ENCODE measurements at places on chromosomes 11 and 22. TPM values are rescaled to one million over a fixed set of nuclear protein-coding genes. Genes with fewer than 3 reads are reported as not detected.

Gene APOL6
- polyA plus RNA-seq = 4.8 TPM

Gene ABTB2
- 7.7 TPM for polyA plus RNA-seq

Gene OR5P2
- 0.13 TPM for polyA plus RNA-seq

- DNase-seq = no peak
Observed at GRCh38 chr11:95816037-95816436, 25.7 kb downstream of the CEP57 start.

DNA sequence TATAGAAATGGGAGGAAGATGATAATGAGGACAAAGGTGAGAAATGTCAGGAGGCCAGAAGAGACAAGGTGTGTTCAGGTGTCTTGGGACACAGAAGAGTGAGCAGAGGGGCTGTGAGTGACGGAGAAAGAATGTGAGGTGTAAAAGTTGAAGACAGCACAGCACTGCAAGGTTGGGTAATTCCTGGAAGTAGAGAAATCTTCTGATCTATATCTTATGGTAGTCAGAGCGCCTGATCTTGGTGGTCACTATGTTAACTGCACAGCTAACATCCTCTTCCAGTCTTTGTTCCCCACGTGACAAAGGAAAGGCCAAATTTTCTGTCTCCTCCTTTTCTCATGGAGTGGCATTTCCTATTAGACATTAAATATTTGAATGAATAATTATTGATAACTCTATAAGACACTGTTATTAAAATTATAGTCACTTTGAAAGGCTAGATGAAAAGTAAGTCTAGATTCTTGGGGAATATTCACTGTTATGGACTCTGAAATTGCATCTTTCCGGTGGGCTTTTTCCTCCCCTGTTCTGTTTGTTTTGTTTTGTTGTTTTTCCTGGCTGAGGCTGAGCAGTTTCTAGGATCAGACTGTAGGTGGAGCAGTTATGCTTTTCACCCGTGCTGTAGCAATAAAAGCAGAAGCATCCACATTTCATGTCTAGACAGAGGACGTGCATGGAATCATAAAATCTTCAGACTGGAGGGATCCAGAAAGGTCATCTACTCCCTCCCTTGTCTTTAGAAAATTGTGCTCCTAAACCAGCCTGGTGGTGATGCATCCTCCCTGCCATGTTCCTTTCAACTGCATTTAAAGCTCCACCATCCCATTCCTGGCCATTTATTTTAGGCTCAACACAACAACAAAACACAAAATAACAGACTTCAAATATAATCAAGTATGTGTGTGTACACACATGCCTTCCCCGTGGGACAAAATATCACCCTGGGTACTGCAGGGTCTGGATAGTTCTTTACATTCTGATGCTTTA, 26.6 kb downstream of the SC5D start:
- DNase-seq = peak; percentile 45

DNA sequence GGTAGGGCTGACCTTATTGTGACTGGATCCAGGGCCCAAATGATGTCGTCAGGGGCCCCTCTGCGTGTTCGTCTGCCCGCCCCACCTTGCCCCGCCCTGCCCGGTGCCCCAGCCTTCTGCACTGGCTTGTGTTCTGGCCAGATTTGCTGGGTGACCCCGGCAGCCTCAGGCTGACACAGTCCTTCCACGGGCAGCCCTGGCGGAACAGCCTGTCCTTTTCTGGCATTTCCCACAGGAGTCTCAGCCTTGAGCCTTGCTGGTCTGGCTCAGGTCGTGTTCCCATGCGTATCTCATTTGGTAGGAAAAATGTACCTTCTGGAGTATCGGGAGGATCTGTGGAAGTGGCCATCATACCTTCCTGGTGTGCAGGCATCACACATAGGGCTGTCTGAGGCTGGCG, 31.0 kb downstream of the IGHMBP2 start:
- no peak for DNase-seq

DNA sequence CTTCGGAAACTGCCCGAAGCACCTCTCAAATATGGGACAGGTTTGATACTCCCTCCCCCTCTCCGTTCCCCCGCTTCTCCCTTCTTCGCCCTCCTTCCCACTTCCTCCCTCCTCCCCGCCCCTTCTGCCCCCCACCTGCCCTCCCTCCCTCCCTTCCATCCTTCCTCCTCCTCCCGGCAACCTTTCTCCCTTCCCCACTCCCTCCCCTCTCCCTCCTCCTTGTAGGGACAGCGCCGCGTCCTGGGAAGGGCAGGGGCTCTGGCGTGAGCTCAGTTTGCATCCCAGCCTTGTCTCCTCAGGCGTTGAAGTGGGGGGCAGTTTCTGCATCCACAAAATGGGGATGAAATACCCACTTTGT, 6.1 kb upstream of the NFAM1 start:
- DNase-seq = no peak
